ENCODE measurements at places on chromosomes 2 and 18.

DNA sequence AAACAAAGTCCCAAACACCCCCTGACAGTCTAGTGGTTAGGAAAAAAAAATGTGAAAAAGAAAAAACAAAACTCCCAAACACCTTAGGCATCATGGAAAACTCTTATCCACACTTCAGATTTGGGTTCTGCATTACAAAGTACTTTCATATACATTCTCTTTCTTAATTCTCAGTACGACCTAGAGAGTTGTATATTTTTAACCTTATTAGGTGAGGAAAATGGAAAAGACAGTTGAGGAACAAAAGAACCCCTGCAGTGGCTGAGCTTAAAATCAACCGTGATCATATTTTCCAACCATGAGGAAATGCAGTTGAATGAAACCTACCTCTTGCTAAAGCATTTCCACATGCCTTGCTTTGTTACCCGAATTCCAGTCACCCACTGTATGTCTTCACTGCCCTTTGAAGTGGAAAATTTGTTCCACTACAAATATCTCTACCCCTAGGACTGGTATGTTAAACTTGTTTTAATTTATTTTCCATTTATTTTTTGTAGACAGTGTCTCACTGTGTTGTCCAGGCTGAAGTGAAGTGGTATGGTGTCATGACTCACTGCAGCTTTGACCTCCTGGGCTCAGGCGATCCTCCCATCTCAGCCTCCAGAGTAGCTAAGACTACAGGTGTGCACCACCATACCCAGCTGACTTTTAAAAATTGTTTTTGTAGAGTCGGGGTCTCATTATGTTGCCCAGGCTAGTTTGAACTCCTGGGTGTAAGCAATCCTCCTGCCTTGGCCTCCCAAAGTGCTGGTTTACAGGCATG lies 56.9 kb upstream of the LPIN2 start:
- DNase-seq: no peak

DNA sequence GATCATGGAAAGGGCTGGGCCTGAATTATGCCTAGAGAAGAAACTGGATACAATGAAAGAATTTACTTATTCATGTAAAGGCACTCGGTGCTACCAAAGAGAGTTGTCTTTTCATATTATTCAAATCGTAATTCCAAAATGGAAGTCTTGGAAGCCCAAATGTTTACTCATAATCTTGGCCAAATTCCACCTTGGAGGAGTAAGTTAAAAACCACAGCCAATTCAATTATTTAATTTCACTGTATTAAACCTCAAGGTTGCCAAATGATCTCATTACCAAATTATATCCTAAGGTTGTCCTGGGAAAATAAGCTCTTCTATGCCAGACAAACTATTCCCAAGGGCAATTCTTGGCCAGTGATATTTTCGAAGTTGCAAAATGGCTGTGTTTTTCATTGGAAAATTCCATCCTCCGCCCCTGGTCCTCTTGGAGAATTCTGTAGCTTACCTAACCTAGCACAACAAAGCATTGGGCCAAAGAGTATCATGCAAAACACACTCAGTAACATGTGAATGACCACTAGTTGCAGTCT lies 11.1 kb upstream of the VPS4B start:
- DNase-seq: no peak

- no peak for DNase-seq
Measured at GRCh38 chr18:58105888-58106260, 61.8 kb downstream of the NEDD4L start.

DNA sequence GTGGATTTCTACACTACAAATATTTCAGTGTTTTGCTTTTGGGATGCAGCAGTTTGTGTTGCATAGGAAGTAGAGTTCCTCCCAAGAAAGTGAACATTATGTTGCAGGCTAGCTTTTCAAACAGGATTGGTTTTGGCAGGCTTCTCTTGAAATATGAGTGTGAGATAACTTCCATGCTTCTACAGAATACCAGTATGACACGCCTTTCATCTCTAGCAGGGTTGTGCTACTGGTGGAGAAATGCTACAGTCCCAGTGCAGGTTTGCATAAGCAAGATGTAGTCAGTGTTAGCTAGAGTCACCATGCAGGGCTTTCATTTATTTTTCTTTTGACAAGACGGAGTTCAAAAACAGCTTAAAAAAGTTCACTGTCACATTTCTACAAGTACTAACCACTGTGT lies 17.1 kb upstream of the CAVIN2 start:
- DNase-seq: no peak

- DNase-seq: no peak
Measured at GRCh38 chr2:118846953-118847761, at the start of gene EN1. Gene EN1 (minus strand): TSS chr2:118847648. CDS start chr2:118847167, 481 bp downstream.

DNA sequence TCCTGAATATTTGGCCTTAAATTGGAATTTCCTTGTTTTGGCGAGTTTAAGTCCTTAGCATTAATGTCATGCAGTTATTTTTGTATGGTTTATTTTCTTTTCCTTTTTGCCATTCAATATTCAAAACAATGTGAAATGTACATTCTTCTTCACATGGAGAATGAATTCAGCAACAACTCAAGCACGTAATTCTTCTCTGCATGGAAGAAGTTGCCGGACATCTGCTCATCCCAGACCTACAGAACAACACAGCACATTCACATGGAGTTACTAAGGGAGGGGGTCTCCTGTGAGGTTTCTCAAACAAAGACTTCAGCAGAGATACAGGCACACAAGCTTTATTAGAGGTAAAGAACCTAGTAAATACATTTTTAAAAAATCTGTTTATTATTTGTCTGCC lies 236.8 kb downstream of the SATB2 start:
- no peak for DNase-seq

DNA sequence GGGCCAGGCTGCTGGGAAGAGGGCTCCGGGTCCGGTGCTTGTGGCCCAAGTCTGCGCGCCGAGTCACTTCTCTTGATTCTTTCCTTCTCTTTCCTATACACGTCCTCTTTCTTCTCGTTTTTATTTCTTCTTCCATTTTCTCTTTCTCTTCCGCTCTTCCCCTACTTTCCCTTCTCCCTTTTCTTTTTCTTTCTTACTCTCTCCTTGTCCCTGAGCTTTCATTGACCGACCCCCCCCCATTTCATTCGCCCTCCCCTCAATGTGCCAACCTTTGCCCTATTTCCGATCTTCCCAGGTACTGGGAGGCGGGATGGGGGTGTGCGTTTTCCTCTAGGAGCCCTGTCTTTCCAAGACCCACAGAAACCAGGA lies 1.8 kb downstream of the ONECUT2 start:
- DNase-seq: no peak

DNA sequence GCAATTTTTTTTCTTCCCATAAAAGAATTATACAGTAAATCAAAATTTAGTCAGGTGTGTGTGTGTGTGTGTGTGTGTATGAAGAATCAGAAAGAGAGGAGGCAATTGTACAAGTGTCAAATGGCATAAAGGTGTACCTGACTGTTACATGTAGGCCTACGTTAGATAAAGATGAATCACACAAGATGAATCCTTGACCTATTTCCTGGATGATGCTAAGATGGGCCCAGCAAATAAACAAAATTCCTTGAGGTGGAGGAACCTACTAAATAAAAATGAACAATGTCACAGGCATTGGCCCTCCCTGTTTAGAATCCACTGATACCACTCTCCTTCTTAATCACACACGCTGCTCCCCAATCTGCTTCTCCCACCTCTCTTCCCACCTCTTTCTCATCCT lies 79.7 kb upstream of the LRATD1 start:
- peak; percentile 52 for DNase-seq

DNA sequence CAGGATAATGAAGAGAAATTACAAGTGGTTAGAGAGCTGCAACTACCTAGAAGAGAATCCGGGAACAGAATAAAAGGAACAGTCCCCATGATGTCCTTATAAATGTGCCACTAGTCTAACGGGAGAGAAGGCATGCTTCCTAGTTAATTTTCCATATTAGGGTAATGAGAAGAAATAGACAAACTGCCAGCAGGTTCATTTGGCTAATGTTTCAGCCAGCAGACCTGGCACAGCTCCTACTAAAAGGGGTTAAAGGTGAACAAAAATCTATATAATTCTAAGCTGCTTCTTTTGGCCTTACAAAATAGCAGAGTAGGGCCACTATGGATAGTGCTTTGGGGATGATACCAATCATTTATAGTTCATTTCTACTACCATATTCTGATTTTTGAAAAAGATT lies 845.3 kb upstream of the GCFC2 start:
- no peak for DNase-seq

DNA sequence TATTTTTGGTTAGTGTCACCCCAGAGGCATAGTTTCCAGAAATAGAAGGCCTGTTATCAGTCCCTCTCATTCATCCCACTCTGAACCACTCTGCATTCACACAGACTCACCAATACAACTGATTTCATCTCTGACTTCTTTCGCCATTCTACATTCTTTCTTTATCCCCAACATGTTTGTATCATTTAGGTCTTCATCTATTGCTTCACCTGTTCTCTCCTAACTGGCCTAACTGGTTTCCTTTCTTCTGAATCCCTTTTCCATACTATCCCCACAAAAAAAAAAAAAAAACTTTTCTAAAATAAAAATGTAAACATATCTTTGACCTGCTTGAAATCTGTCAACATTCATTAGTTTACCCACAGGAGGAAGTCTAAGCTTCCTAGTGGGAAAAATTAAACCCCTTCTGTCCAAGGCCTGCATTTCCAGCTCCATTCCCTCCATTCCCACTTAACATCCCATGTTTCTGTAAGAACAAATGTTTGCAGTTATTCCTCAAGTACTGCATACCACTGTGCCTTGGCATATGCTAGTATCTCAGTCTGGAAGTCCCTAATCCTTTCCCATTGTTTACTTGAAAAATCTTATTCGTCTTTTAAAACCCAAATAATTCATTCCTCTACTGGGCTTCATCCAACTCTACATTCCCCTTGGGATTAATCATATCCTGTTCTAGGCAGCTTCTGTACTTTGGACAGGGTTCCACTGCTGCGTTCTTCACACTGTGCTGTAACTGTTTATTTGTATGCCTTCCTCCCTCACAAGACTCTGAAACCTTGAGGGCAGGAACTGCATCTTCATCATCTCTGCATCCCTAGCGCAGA lies 68.5 kb downstream of the FIGN start:
- peak; percentile 82 for DNase-seq

- DNase-seq: no peak
Measured at GRCh38 chr2:26177122-26177521, 4.2 kb downstream of the GAREM2 start.

GRCh38 chr2:159900343-159900742 lies 102.3 kb upstream of the CD302 start:
- DNase-seq: no peak

GRCh38 chr2:95730813-95731212 lies 139.0 kb downstream of the TRIM43 start:
- no peak for DNase-seq

DNA sequence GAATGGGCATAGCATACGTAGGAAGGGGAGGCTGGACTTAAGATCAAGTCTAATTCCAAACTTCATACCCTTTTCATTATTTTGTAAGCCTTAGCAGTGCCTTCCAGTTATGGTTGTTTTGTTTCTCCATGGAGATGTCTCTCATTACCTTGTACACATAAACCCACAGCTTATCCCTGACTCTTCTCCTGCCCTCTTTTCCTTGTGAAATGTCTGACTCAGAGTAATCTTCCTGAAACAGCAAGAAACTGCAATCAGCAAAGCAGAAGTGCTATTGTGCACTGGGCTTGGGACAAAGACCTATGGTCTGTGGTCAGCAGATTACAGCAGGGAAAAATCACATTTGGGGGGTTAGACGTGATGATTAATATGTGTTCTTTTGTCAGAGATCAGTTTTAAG lies 176.7 kb downstream of the IKZF2 start:
- DNase-seq: peak; percentile 91

DNA sequence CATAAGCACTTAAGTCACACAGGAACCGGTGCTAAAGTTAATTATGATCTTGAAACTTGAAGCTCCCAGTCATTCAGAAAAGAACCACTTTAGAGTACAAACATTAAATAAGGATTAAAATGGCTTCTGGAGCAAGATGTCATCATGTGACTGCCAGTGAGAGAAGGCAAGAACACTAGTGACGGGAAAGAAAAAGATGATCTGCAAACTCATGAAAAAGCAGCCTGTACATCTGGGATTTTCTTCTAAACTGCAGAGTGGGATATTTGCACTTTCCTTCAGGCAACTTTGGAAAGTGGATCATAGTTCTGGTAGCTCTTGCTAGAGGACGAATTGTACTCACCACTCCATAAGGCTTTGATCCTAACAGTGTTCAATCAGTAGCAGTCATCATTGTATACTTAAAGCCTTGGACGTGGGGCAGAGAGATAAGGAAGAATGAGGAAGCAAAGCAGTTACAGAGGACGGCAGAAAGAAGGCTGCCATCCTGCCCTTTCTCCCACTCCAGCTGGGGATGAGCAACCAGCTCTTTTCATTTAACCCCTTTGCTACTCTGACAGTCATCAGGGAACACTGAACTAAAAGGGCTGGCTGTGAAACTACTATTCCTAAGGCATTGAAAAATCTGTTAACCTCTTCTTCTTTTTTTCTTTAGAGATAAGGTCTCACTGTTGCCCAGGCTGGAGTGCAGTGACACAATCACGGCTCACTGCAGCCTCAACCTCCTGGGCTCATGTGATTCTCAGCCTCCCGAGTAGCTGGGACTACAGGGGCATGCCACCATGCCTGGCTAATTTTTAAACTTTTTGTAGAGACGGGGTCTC lies 18.1 kb downstream of the ABHD3 start:
- no peak for DNase-seq
